ENCODE measurements at places on chromosomes 16 and 17. TPM values are rescaled to one million over a fixed set of nuclear protein-coding genes. Genes with fewer than 3 reads are reported as not detected.

The CD300E gene
- total RNA-seq, result not detected

GRCh38 chr17:63498626-63499195, 21.9 kb downstream of the ACE start:
- DNase-seq, result no peak

DNA sequence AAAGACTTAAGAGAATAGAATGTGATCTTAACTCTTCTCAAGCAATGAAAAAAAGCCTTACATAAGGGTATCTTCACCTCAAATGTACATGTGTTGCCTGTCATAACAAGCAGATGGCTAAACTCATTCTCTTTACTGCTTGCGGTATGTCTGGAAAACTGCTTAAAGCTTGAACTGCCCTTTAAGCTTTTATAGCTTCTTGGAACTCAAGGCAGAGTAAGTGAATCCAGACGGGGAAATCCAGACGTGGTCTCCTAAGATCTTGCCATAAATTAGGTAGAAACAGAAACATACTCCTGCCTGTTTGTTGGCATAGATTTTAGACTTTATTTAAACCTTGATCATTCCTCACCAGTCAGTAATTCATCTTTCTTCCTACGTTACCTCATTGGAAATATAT, 19.6 kb downstream of the CLUAP1 start:
- DNase-seq, result no peak

DNA sequence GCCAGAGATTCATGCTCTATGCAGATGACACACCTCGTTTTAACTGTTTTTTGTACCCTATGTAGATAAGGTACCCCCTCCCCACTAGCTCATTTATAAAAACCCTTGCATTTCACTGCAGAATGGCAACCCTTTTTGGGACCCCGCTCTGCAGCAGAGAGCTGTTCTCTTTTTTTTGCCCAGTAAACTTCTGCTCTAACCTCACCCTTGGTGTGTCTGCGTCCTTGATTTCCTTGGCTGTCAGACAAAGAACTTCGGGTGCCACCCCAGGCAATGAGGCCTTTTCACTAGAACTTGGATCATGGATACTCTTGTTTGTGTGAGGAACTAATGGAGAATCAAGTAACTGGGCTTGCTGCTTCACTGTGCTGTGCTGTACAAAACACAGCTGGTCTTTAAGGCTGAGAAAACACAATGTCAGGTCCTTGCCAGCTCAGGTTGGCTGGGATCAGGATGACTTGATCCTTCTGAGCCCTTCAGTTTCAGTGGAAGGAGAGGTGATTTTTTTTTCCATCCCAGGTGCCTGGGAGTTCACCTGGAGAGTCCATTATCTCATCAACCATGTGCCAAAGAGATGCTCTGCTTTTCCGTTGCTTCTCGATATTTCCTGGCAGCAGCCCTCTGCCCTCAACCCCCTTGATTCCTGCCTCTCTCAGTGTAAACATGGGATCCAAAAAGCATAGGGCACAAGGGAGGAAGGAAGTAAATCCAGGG, 133.2 kb upstream of the FAM20A start:
- no peak for DNase-seq

DNA sequence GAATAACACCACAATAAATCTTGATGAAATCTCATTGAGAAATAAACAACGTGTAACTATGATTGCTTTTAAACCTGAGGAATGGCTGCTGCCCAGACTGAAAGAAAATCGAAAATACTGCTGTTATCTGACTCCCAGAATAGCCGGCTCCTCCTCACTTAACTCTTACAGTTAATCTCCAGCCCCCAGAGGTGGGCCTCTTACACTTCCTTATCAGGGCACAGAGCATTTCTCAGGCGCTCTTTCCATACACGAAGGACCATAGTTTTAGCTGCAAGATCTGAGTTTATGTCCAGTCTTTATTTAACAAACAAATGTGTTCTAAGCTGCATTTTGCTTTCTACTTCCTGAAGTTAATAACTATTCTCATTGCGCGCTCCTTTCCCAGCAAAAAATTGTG, 206.9 kb downstream of the MAP2K4 start:
- DNase-seq, result no peak

All from neural crest cell (in vitro differentiated cells).